NCI-H1930 (cell line): ENCODE measurements at places on chromosomes 2 and 18.

GRCh38 chr2:83109284-83109683 is 1349.8 kb downstream of the SUCLG1 start:
- no peak for DNase-seq

DNA sequence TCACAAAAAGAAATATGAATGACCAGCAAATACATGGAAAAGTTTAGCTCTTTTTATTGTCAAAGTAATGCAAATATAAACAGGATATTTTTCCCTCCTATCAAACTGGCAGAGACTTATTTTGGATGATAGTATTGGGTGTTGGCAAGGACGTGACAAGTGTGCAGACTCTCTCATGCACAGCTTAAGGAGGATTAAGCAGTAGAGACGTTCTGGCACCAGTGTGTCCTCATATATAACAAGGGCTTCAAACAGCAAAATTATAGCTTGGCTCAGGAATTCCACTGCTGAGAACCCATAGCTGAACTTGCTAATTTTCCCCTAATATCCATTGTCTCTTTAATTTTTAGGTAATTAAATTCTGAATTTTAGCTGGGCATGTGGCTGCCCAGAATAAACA is 114.4 kb downstream of the FAM124B start:
- DNase-seq: no peak

- DNase-seq: no peak
These were observed 1.7 kb upstream of the SKOR2 start for GRCh38 chr18:47253101-47253654.

GRCh38 chr2:111946294-111947114 is 48.1 kb downstream of the MERTK start:
- no peak for DNase-seq

- DNase-seq: no peak
These were observed 352.6 kb upstream of the CWC22 start for GRCh38 chr2:180359522-180360282.

DNA sequence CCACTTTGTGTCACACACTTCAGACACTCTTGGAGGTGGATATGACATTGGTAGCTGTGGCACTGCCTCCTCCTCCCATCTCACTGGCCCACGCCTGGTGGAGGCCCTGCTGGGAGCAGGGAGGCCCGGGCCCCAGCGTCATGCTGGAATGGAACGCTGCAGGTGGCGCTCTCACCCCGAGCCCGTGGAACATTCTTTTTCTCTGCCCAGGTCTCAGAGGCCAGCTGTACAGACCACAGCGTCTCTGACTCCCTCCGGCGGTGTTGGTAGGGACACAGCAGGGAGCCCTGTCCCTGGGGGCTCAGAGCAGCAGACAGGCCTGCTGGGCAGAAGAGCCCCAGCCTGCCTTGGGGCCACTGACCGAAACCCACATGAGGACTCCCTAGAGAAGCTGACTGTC is 218.1 kb downstream of the TWIST2 start:
- no peak for DNase-seq

DNA sequence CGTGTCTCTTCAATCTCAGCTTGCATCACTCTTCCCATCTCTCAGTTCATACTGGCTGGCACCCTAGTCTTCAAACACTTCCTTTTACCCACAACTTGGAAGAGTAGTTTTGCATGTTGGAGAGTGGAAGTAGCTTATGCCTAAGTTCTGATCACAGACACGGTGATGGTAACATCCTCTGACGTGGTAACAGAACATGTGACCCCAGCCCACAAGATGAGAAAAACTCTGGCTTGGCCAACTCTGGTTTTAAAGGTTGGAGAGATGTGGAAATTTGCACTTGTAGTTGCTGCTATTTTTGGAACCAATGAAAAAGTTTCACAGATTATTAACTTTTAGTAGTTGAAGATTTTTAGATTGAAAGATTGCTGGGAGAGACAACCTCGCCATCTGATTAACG is 155.4 kb upstream of the SLC35G4 start:
- no peak for DNase-seq

DNA sequence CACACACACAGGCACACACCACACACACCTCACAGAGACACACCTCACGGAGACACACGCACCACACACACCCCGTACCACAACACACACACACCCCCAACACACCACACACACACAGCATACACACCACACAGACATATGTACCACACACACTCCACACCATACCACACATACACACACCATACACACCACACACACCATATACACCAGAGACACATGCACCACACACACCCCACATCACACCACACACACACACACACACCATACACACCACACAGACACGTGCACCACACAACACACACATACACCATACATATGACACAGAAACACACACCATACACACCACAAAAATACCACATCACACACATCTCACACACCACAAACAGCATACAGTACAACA is 850.7 kb downstream of the RNF144A start:
- DNase-seq: no peak

DNA sequence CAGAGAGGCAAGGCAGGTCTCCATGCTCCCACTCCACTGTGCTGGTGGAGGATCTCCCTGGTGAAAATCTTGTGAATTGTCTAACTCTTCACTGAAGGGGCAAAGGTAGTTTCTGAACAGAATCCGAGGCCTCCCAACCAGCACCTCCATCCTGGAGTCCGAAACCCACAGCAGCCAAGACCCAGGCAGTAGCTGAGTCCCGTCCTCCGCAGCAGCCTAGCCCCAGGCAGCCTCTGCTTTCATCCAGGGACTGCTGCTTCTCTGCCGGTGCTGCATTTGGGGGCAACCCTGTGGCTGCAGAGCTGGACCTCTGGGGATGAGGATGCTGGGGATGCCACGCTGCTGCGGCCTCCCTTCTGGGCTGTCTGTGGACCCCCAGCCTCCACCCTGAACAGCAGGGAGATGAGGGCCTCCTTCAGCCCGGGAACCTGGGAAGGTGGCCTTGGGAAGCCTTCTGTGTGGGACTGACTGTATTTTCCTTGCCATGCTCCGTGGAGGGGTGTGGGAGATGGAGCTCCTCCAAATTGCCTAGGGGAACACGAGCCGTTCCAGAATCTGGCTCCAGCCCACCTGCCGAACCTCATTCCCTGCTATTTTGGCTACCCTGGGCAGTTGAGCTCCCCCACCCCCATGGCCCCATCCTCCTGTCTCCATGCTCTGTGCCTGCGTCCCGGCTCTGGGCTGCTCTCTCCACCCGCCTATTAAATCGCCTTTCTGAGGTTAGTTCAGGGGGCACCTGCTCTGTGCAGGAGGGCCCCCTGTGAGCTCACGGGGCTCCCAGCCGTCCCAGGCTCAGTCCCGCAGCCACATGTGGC is 48.2 kb downstream of the GREB1 start:
- DNase-seq: no peak

GRCh38 chr2:138665937-138666336 is 114.3 kb downstream of the NXPH2 start:
- no peak for DNase-seq

- no peak for DNase-seq
These were observed 49.4 kb downstream of the SFXN5 start for GRCh38 chr2:73022024-73022568.

GRCh38 chr2:235834781-235835180 is 333.4 kb downstream of the GBX2 start:
- DNase-seq: no peak
